ENCODE measurements at places on chromosomes 12 and 14.

- DNase-seq: no peak
Measured at GRCh38 chr14:99199846-99200653, 71.9 kb downstream of the BCL11B start.

- DNase-seq: no peak
Measured at GRCh38 chr14:72818998-72819397, 74.9 kb downstream of the DPF3 start.

GRCh38 chr12:9793779-9794395 lies 33.2 kb upstream of the CD69 start:
- DNase-seq: no peak

DNA sequence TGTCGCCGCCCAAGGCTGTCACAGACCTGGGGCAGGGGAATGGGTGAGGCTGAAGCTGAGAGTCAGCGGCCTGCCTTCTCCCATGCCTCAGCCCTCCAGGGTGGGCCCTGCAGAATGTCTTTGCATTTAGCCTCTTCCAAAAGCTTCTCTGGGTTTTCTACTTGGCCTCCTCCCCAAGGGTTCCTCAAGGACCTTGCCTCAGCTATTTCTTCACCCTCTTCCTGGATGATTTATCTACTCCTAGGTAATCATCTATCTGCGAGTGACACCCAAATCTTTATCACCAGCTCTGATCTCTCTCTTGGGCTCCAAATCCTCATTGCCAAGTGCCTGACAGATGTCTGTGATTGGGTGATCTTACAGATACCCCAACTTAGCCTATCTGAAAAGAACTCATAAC lies 4.7 kb upstream of the LPAR5 start:
- DNase-seq: no peak

DNA sequence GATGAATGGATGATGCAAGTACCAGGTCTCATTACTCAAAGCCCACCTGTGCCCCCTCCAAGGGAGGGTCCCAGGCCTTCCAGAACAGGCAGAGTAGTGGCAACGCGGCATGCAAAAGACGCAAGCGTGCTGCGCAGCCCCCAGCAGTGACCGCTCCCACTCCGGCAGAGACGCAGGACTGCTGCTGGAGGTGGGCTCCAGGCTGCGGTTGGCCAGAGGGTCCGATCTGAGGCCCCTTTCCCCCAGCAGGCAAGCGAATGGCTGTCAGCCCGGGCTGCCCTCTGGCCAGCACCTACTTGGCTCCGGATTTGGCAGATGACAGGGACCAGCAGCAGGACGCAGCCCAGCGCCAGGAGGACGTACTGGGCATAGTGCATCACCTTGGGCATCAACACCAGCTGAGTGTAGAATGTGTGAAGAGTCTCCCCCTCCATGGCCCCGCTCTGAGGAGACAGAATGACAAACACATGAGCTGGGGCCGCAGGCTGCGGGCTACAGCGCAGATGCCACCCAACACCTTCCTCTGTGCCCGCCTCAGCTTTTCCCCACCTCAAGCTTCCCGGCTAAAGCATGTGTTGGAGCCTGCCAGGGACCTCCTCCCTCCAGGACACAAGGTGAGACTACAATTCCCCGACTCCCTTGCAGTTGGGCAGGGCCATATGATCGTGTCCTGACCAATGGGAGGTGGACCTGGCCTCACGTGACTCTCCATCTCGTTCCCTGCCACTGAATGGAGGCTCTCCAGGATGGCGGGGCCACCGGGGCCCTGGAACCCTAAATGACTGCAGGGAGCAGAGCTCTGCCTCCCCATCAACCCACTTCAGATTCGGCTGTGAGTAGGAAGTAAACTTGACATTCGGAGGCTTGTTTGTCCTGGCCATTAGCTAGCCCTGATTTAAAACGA lies 77.4 kb downstream of the SCARB1 start:
- DNase-seq: peak; percentile 71

DNA sequence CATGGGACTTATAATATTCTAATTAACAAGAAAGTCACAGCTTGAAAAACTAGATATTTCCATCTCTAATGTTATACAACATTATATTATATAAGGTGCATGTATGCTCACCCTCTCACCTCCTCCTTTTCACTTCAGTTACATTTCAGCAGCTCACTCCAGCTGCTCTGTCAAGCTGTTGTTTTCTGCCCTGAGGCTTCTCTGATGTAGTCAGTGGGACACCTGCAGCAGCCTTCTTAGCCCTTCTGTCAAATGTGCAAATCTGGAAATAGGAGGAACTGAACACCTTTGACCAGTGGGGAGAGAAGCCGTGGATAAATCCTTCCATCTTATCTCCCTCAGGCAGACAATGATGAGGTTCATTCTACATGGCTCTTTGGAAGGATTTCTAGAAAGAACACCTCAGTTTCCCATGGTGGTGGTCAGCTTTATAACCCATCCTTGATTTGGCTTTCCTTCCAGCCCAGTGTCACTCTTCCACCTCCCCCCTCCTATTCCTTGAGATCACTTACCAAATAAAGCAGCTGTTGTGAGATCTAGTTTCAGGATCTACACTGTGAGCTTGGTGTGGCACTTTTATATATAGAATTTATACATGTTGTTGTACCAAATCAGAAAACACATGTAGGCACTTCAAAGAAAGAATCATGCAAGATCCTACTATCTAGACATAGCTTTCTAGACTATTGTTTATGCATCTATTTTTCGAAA lies 79.6 kb upstream of the STK38L start:
- no peak for DNase-seq

- DNase-seq: no peak
Measured at GRCh38 chr12:109488051-109488665, 10.7 kb downstream of the UBE3B start.

GRCh38 chr14:51368721-51369163 lies 128.7 kb downstream of the TMX1 start:
- no peak for DNase-seq

- DNase-seq: no peak
Measured at GRCh38 chr14:52142504-52142903, 73.6 kb upstream of the NID2 start.

DNA sequence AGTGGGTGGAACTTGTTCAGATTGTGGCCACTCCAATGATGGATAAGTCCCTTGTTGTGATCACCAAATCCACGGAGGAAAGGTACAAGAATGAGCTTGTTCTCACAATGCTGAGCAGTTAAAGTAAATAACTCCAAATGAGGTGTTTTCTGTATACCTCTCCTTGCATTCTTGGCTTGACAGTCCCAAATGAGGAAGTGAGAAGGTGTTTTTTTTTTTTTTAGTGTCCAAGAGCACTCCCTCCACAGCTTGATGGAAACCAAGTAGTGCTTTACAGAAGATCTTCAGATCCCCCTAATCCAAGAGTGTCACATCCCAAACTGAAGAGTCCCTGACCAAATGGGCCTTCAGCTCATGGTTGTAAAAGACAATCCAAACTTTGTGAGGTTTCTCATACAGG lies 153.6 kb downstream of the ATP23 start:
- no peak for DNase-seq

GRCh38 chr12:52087961-52088820 lies 8.7 kb downstream of the SMIM41 start:
- DNase-seq: no peak

DNA sequence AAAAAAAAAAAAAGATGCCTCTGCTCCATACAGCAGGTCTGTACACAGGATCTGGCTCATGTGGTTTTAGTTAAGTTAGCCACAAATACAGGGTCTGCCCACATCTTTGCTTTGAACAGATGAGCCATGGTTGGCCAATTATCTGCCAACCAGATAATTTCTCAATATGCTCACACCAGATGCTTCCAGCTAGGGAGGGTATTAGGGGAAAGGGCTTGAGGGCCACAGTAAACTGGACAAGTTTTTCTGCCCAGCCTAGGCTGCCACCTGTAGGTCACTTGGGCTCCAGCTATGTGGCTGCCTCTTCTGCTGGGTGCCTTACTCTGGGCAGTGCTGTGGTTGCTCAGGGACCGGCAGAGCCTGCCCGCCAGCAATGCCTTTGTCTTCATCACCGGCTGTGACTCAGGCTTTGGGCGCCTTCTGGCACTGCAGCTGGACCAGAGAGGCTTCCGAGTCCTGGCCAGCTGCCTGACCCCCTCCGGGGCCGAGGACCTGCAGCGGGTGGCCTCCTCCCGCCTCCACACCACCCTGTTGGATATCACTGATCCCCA lies 776 bp downstream of the RDH5 start:
- peak; percentile 56 for DNase-seq

DNA sequence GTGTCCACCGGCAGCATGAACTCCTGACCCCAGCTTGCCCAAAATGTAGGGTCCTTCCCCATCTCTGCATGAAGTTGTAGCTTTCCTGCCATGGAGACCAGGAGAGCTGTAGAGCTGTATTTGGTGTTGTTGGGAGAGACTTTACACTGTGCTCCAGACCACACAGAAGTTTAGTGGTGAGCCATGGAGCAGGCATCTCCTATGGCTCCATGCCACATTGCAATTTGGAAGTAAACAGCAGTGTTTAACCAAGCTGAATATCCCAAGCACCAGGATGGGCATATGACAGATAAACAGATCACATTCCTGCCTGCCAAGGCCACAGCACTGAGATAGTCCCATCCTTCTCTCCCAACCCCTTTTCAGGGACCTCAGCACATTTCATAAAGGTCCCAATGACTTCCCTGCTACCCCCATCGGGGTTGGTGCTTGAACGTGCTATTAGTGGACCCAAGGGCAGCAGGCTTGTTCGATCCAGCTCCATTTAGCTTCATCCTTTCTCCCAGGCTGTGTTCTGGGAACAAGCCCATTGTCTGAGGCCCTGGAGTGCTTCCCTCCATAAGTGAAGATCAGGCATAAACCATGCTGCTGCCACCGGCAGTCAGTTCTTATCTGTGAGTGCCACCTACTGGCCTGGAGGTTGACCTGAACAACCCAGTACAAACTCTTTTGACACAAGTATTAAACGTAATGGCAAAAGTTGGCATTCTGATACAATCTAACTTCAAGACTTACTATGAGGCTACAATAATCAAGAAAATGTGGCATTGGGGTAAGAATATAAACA lies 172.3 kb upstream of the ATXN7L3B start:
- DNase-seq: no peak

DNA sequence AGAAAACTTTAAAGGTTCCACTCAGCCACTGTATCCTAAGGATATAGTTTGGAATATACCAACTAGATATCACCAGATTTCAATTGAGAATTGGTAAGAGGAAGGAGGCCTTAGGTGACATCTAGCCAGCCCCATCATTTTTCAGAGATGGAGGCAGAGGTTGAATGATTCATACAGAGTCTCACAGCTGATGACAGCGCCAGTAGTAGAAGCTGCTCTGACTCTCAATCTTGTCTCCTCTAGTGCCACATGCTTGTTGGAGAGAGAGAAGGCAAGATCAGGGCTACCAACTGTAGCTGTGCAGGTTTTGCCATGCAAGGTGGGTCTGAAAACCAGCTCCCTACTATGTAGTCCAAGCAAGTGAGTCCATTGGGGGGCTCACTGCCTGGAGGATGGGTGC lies 6.1 kb downstream of the FRMD6 start:
- no peak for DNase-seq

DNA sequence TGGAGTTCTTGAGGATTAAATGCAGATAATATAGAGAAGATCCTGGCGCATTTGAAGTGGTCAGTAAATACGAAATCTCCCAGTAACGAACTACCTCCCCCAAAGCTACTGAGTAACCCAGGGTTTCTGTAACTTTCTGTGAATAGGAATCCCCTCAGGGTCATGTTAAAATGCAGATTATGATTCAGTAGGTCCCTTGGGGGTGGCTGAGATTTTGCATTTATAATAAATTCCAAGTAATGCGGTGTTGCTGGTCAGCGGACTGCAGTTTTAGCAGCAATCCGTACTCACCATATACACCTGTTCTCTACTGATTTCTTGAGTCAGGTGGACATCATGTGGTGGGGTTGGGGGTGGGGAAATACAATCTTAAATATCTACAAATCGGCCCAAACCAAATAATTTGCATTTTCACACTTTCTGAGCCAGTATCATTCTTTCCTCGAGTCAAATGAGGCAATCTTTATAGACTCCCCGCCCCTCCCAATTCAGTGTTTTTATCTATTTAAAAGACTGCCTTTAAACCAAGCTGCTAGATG lies 868 bp downstream of the SPATA7 start:
- no peak for DNase-seq

GRCh38 chr12:59381106-59381505 lies 214.7 kb upstream of the SLC16A7 start:
- no peak for DNase-seq

GRCh38 chr12:40681148-40681547 lies 11.1 kb upstream of the CNTN1 start:
- DNase-seq: no peak

DNA sequence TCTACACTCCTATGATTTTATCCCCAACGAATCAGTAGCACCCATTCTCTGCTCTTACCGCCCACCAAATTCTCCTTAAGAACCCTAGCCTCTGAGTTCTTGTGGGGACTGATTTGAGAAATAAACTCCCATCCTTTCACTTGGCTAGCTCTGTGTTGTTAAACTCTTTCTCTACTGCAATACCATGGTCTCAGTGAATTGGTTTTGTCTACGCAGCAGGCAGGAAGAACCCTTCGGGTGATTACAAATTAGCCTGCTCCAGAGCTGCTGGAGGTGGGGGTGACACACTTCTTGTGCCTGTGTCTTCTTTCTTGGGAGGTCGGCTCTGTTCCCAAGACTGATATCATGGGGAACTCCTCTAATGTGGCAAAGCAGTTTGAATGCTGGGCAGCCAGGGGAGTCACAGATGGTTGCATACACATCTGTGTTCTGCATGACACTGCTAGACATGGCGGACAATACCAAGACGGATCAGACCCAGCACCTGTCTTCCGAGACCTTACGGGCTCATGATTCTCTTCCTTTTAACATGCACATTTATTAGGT lies 1.6 kb upstream of the C1S start:
- DNase-seq: no peak

- DNase-seq: no peak
Measured at GRCh38 chr12:108040947-108041346, 88.1 kb upstream of the WSCD2 start.

- no peak for DNase-seq
Measured at GRCh38 chr14:29140016-29140415, 373.4 kb downstream of the FOXG1 start.

DNA sequence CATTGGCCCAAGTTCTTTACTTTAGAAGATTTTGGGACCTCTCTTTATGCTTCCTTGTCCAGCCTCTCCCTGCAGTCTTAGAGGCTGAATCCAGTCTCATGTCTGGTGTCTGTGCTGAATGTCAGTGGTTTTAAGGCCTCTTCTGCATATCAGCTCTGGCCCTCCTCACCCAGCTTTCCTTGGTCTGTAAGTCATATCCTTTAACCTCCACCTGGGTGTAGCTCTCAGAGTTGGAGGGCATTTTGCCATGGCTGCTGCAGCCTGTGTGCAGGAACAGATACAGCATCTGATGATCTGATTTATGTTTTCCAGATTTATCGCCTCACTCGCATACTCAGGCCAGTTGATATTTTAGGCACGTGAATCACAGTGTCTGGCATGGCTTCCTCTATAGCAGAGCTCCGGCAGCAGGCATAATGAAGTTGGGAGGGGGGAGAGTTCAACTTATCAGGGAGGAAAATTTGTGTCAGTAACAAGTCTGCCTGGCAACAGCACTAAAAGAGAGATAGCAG lies 335.0 kb downstream of the PCNX1 start:
- no peak for DNase-seq

Measured in C1 segment of cervical spinal cord (tissue), 14 donors.